NCI-H1092 treated with DMSO at 0.1 percent for 48 hours (cell line): ENCODE measurements at places on chromosomes 16 and 17.
A peak's percentile ranks its signal among the peaks of the same experiment; 100 is the strongest.

- no peak for DNase-seq
Observed at GRCh38 chr16:27205423-27206065, 2.2 kb downstream of the KDM8 start.

DNA sequence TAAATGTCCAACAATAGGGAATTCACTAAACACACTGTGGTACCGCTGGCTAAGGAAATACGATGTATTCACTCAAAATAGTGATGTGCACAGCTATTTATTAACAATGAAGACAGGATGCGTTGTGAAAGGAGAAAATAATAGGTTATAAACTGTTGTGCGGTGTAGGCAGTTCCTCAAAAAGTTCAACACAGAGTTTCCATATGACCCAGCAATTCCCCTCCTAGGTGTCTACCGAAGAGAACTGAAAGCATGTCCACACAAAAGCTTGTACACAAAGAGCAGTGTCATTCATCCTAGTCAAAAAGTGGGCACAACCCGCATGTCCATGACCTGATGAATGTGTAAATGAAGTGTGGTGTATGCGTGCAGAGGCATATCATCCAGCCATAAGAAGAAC lies 1.2 kb upstream of the CES1 start:
- no peak for DNase-seq

DNA sequence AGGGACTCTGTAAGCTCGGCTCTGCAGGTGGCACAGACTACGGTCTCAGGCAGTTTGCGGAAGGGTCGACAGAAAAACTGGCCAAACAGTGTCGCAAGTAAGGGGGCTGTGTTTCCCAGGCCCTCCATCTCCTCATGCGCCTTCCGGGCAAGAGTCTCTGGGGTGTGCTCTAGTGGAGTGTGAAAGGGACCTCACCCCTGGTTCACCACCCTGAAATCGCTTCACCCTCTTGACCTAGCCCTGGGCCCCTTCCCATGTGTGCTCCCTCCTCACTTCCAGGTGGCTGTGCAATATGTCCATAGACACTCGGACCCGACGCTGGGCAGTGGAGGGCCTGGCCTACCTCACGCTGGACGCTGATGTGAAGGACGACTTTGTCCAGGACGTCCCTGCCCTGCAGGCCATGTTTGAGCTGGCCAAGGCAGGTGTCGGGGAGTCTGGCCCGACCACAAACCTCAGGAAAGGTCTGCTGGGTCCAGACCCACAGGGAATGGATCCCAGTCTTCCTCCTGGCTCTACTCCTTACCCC lies 22.3 kb downstream of the UNC45B start:
- DNase-seq, result no peak

DNA sequence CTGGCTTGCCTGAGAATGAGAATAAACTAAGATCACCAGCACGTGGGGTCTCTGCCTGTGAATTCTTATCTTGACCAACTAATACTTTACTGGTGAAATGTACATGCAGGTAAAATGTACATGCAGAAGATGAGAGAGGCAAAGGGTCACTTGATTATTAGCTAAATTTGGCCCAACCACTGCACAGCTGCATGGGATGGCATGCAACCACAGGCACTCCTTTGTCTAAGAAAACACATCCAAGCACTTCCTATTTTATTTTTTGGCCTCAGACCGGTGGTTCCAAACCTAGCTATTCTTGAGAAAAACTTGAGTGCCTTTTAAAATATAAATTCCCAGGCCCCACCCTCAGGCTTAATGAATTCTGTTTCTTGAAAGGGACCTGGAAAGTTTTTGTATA lies 77.9 kb downstream of the SYCE1L start:
- DNase-seq, result no peak

- DNase-seq, result no peak
Observed at GRCh38 chr16:60991886-60992285, 1044.4 kb downstream of the CDH8 start.

DNA sequence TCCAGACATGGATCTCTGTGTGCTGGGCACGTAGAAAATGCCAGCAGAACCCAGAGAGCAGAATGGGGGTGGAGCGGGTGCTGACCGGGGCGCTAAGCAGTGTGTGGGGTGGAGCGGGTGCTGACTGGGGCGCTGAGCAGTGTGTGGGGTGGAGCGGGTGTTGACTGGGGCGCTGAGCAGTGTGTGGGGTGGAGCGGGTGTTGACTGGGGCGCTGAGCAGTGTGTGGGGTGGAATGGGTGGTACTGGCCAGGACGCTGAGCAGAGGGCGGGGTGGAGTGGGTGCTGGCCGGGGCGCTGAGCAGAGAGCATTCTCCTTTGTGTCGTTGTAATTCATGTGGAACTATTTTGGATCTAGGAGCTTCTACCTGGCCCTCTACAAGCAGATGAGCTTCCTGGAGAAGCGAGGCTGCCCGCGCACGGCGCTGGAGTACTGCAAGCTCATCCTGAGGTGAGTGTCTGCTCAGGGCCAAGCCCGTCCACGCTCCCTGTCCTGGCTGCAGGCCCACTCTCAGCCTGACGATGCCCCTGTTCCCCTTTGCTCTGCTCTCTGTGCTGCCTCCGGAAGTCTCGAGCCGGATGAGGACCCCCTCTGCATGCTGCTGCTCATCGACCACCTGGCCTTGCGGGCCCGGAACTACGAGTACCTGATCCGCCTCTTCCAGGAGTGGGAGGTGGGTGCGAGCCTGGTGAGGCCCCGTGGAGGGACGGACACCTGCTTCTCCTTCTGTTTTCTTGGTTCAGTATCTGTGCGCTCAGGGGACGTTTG lies 20.3 kb upstream of the MC1R start:
- DNase-seq, result no peak

- DNase-seq, result no peak
Observed at GRCh38 chr16:67236563-67237395, 9.8 kb downstream of the TMEM208 start.

GRCh38 chr17:72976971-72977770 lies 115.3 kb downstream of the SLC39A11 start:
- DNase-seq, result no peak

DNA sequence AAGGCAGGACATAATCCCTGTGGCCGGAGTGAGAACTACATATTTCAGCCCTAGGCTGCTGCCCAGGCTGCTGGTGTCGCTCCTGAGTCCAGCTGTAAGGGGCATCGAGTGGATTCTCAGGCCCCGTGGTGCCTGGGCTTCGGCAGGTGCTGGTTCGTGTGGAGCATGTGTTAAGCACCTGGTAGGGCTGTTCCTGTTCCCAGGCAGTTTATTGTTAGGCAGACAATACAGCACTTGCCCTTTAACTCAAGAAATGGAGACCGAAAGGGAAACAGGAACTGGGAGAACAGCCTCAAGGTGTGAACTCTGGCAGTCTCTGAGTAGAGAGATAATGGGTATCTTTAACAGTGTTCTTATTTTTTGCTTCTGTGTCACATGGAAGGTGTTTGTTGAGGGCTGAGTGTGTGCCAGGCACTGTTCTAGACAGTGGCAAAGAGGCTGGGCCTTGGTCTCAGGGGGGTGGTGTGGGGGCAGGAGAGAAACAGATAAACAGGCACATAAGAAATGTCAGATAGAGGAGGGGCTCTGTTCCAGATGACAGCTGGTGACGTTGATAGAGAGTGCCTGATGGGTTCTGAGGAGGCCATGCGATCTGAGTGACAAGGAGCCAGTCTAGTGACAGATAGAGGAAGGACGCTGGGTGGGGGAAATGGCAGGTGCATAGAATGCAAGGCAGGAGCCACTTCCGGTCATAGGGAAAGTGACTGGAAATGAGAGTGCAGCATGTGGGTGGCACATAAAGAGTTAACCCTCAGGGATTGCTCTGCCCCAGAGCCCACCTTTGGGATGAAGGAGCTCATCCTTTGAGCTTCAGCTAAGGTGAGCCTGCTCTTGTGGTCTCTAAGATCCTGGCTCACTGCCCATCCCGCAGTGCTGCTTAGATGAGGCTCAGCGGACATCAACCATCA lies 33.8 kb downstream of the EPN2 start:
- DNase-seq, result no peak

- DNase-seq, result no peak
Observed at GRCh38 chr16:88767546-88768070, 17.4 kb downstream of the PIEZO1 start.

- peak; percentile 53 for DNase-seq
Observed at GRCh38 chr16:85716680-85717038, 27.9 kb upstream of the GINS2 start.
